ENCODE measurements at places on chromosomes 5 and 9. TPM values are rescaled to one million over a fixed set of nuclear protein-coding genes. Genes with fewer than 3 reads are reported as not detected.
A peak's percentile ranks its signal among the peaks of the same experiment; 100 is the strongest.

Gene ZDHHC21
- 23.7 TPM for polyA plus RNA-seq

DNA sequence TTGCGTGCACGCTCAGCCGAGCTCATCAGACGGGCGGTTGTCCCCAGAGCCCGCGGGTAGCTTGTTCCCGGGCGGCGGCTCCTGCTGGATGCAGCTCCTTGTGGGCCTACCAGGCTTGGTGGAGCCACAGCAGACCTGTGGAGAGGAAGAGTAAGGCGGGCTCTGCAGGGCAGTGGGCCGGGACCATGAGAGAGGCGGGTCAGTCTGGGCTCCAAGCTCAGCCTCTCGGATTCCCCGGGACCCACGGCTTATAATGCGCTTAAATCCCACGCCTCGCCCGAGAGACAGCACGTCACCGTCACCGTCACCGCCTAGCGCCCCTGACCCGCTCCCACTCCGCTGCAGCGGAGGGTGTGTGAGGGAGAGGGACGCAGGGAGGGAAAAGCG is 1.9 kb upstream of the ANKRD18A start:
- DNase-seq, result peak; percentile 10

DNA sequence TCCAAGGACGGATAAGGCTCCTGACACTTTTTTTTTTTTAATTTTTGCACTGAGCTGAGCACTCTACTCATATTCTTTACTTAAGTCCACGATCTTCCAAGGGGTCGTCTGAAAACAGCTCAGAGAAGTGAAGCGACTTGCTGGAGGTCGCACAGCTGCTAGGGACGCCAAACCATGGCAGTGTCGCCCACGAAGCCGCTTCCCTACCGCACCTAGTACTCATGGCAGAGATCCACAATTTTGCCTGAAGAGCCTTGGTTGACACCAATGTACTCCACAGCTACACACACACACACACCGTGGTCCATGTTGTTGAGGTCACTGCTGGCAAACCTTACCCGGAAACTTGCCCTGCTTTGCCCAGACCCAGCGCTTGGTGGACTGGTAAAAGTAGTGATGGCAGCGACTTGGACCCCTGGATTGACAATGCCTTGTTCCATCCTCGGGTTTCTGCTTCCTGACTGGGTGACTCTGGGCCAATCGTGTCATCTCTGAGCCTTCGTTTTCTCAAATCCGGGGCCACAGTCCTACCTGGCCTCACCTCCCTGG is 521 bp upstream of the SLIT3 start:
- DNase-seq, result no peak

- no peak for DNase-seq
Observed at GRCh38 chr9:7636838-7637467, 162.6 kb downstream of the DMAC1 start.

DNA sequence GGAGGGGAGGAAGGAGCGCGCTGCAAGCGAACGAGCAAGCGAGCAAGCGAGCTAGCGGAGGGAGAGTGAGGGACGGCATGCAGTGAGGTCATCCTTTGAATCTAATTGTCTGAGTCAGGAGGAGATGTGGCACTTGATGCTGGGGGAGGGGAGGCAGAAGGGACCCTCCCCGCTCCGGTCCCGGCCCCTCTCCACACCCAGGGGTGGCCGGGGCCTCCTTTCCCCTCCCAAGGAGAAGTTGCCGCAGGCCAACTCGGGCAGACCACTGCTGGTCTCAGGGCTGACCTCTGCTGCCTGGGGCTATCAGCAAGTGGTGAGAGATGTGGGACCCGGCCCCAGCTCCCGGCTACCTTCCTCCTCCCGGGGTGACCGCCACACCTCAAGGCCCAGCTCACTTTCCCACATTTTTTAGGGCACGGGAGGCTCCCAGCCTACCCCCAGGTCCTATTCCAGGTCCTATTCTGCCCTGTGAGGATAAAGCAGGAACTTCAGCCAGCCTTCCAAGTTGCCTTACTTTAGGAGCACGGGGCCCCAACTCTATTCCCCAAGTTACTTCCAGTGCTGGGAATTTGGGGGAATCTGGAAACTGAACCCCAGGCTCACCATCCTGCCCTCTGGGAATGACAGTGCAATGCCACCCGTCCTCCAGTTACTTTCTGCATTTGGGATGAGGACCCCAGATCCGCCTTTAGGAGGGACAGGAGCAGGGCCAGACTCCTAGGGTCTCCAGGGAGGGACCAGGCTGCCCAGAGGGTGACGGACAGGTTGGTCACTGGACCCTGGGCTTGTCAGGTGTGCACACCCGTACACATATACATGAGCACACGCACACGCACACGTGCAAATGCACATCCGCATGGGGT is 11.1 kb downstream of the CNTFR start:
- no peak for DNase-seq

DNA sequence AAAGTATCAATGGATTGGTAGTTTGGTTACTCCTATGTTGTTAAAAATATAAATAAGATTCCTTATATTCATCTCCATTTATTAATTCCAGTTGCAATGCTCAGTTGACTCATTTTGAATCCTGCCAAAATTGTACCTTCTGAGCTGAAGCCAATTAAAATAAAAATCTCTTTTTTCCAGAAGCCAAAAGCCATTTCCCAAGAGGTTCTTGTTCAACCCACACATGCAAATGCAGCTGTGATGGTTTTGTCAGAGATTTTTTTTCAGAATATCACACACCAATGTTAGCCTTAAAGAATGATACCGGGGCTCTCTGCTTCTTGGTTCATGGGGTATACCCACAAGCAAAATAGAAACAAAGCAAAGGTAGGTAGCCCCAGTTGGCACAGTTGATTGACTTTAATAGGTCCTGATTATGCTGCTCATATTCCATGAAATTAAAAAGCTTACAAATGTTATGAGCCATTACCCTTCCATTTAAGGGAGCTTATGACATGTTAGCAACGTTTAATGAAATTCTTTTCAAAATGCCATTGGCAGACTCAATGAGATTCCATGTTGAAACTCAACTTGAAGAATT is 208.0 kb downstream of the SGCD start:
- no peak for DNase-seq

Measured in right lung (tissue), 10 donors.